ENCODE measurements at places on chromosomes 5 and 9. TPM values are rescaled to one million over a fixed set of nuclear protein-coding genes. Genes with fewer than 3 reads are reported as not detected.

- H3K27me3 ChIP-seq, result no peaks in the 10 kb centered on the region
- DNase-seq, result no peak
- no peaks in the 10 kb centered on the region for H3K36me3 ChIP-seq
- H3K4me1 ChIP-seq, result no peaks in the 10 kb centered on the region
- H3K4me3 ChIP-seq, result no peak overlapping the region
These were observed 36.0 kb downstream of the NR6A1 start for GRCh38 chr9:124735121-124735520.

DNA sequence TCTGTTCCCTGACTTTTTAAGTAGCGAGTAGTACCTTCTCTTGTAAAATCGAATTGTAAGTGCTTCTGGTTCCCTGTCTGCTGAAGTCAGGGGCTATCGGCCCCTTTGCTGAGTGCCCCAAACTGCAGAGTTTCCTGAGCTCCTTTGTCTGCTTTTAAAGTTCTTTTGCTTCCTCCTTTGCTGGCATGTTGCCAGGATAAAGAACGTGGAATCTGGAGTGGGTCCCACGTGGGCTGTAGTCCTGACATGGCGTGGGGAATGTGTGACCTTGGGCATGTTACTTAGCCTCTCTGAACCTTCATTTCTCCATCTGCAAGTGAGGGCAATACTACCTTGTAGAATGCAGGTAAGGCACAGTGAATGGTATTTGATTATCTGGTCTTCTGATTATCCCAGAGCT is 13.7 kb upstream of the ODF2 start:
- no peak for DNase-seq
- H3K4me3 ChIP-seq, result no peak overlapping the region

- DNase-seq, result no peak
- no peak overlapping the region for H3K27ac ChIP-seq
- H3K36me3 ChIP-seq, result no peaks in the 10 kb centered on the region
- H3K4me1 ChIP-seq, result peaks cover 11% of the 10 kb centered on the region
- no peak overlapping the region for H3K4me3 ChIP-seq
- H3K27me3 ChIP-seq, result peaks cover 19% of the 10 kb centered on the region
These were observed 11.7 kb downstream of the OR13J1 start for GRCh38 chr9:35858458-35858857.

- no peaks in the 10 kb centered on the region for H3K4me1 ChIP-seq
- no peak for DNase-seq
- no peaks in the 10 kb centered on the region for H3K27me3 ChIP-seq
- H3K4me3 ChIP-seq, result no peak overlapping the region
- peak overlapping the region; percentile 19 for H3K27ac ChIP-seq
- no peaks in the 10 kb centered on the region for H3K36me3 ChIP-seq
These were observed 272.0 kb downstream of the MAN2A1 start for GRCh38 chr5:109961751-109962150.

DNA sequence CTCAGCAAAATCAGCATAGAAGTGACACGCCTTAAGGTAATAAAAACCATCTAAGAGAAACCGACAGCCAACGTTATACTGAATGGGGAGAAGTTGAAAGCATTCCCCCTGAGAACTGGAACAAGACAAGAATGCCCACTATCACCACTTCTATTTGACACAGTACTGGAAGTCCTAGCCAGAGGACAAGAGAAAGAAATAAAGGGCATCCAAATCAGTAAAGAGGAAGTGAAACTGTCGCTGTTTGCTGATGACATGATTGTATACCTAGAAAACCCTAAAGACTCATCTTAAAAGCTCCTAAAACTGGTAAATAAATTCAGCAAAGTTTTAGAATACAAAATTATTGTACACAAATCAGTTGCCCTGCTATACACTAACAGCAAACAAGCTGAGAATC is 393.3 kb downstream of the KIF4B start:
- no peaks in the 10 kb centered on the region for H3K4me1 ChIP-seq
- no peak for DNase-seq
- H3K27me3 ChIP-seq, result no peaks in the 10 kb centered on the region
- H3K4me3 ChIP-seq, result no peak overlapping the region
- H3K27ac ChIP-seq, result no peak overlapping the region

- H3K4me1 ChIP-seq, result no peaks in the 10 kb centered on the region
- no peaks in the 10 kb centered on the region for H3K27me3 ChIP-seq
- H3K4me3 ChIP-seq, result no peak overlapping the region
- no peak for DNase-seq
- no peak overlapping the region for H3K27ac ChIP-seq
These were observed 8.9 kb downstream of the ZER1 start for GRCh38 chr9:128762671-128763449.

GRCh38 chr9:113620377-113621161 is 157.0 kb downstream of the RGS3 start:
- no peaks in the 10 kb centered on the region for H3K36me3 ChIP-seq
- peak overlapping the region; percentile 76 for H3K27ac ChIP-seq
- no peaks in the 10 kb centered on the region for H3K27me3 ChIP-seq
- peak; percentile 66 for DNase-seq

STK32A gene
- polyA plus RNA-seq, result 0.42 TPM

- H3K27ac ChIP-seq, result peak overlapping the region; percentile 4
- no peaks in the 10 kb centered on the region for H3K27me3 ChIP-seq
- H3K4me3 ChIP-seq, result no peak overlapping the region
These were observed 56.4 kb upstream of the BOD1 start for GRCh38 chr5:173672891-173673290.

- no peak overlapping the region for H3K27ac ChIP-seq
- no peak overlapping the region for H3K4me3 ChIP-seq
- H3K27me3 ChIP-seq, result no peaks in the 10 kb centered on the region
- DNase-seq, result no peak
- H3K4me1 ChIP-seq, result peaks cover 26% of the 10 kb centered on the region
- peaks cover 39% of the 10 kb centered on the region for H3K36me3 ChIP-seq
These were observed 159.6 kb downstream of the MAPKAP1 start for GRCh38 chr9:125547368-125547767.

MSMP gene
- polyA plus RNA-seq, result 1.6 TPM

ANKRD20A1 gene
- 0.15 TPM for polyA plus RNA-seq

DNA sequence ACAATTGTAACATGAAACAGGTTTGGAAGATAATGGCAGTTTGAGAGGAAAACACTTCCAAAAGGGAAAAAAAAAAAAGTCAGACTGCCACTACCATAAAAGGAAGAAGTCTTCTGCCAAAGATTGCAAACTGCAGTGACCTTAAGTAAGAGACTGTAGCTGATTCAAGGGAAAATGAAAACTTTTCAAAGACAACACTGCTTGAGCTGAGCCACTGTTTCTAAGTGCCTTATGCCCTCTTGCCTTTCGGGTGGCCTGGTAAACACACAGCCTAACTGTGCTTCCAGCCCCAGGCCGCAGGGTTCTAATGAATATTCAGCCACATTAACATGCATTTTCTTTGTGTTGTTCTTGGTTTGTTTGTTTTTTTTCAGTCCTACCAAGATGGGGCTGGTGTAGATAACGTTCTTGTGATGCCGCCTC is 354.6 kb downstream of the BNC2 start:
- H3K36me3 ChIP-seq, result no peaks in the 10 kb centered on the region
- no peak overlapping the region for H3K27ac ChIP-seq
- H3K4me1 ChIP-seq, result no peaks in the 10 kb centered on the region

DNA sequence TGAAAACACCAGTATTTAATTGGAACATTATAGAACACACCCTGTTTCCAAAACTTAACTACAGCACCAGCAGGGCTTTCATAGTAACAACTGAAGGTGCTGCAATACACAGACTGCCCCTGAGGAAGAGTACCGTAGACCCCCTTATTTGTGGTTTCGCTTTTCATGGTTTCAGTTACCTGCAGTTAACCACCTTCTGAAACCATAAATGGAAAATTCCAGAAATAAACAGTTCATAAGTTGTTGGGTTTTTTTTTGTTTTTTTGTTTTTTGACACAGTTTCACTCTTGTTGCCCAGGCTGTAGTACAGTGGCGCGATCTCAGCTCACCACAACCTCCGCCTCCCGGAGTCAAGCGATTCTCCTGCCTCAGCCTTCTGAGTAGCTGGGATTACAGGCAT is 9.5 kb upstream of the GLDC start:
- no peak overlapping the region for H3K27ac ChIP-seq
- no peak overlapping the region for H3K4me3 ChIP-seq
- no peaks in the 10 kb centered on the region for H3K36me3 ChIP-seq
- H3K27me3 ChIP-seq, result peaks cover 9% of the 10 kb centered on the region
- no peak for DNase-seq

GRCh38 chr5:74507370-74508005 is 133.0 kb downstream of the ENC1 start:
- no peak overlapping the region for H3K27ac ChIP-seq
- no peak for DNase-seq
- H3K4me1 ChIP-seq, result no peaks in the 10 kb centered on the region

CTXN3 gene
- polyA plus RNA-seq, result not detected

DNA sequence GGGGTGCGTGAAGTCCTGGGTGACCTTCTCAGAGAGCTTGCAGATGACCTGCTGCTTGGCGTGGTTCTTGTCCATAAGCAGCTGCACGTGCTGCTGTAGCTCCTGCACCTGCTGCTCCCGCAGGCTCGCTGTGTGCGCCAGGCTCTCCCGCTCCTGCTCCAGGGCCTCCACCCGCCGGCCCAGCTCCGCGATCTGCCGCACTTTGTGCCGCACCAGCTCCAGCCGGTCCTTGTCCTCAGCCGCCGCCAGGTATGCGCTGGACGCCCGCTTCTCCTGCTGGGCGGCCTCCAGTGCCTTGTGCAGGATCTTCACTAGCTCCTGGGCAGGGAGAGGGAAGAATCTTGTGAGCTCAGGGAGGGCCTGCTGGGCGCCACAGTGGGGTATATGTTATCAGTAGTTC is 28.5 kb upstream of the CORO2A start:
- H3K4me3 ChIP-seq, result no peak overlapping the region
- no peaks in the 10 kb centered on the region for H3K27me3 ChIP-seq
- H3K27ac ChIP-seq, result no peak overlapping the region

ARHGEF39 gene
- polyA plus RNA-seq, result 0.89 TPM

GRCh38 chr5:68161156-68161555 is 54.4 kb upstream of the PIK3R1 start:
- H3K36me3 ChIP-seq, result no peaks in the 10 kb centered on the region
- no peaks in the 10 kb centered on the region for H3K4me1 ChIP-seq
- no peak overlapping the region for H3K27ac ChIP-seq
- no peaks in the 10 kb centered on the region for H3K27me3 ChIP-seq
- DNase-seq, result no peak
- no peak overlapping the region for H3K4me3 ChIP-seq

GBA2 gene
- 37.9 TPM for polyA plus RNA-seq

ROR2 gene
- 0.65 TPM for polyA plus RNA-seq

SPAAR gene
- polyA plus RNA-seq, result 0.46 TPM

FOXD4L4 gene
- polyA plus RNA-seq, result 0.02 TPM

DNA sequence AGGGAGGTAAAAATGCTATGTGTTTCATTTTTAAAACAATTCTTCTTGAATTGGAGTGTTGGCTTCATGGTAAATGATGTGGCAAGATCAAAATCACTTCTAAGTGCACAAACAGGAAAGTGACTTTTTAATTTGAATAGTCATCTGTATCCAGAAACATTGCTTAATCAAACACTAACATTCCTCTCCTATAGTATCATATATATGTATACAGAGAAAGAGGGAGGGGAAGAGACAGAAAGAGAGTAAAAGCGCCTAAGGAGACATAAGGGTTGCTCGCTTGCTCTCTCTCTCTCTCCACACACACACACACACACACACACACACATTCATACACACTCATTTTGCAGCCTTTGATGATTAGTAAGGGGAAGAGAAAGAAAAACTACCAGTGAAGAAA is 95.4 kb upstream of the PRDM9 start:
- H3K27me3 ChIP-seq, result no peaks in the 10 kb centered on the region
- H3K27ac ChIP-seq, result no peak overlapping the region
- H3K36me3 ChIP-seq, result no peaks in the 10 kb centered on the region
- no peak overlapping the region for H3K4me3 ChIP-seq
- no peaks in the 10 kb centered on the region for H3K4me1 ChIP-seq

DNA sequence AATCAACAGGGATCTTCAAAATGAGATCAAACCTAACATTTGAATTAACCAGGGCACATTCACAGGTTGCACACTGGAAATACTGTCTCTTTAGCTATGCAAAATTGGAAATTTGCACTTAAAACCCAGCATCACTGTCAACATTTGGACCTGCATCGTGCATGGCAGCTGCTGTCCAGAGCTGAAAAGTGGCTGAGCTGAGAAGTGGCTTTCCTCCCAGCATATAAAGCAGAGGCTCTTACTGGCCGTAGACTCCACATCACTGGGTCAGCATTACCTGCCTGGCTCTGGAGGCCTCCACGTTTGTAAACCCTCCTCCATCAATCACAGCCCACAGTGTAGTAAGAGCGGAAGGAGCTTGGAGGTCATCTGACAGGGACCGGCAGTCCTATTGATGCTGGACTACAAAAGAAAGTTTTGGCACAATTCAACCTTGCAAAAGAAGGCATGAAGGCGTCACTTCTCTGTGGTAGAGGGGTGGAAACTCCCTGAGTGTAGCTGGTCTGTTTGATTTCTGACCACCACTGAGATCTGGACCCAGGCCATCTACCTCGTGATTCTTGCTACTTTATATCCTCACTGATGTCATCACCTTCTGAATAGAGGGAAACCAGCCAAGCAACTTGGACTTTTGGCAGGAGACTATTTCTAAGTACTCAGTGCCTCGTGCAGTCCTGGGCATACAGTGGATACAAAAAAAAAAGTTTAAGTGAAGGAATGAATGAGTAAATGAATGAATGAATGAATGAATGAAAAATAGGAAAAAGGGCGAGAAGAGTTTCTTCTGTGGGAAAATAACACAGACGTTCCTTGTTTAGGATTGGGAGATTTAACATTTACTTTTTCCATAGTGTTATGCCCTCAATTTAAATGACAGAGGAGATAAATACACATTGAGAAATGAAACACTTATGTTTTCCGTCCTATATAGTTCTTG is 14.8 kb downstream of the RASEF start:
- H3K27me3 ChIP-seq, result no peaks in the 10 kb centered on the region
- H3K4me1 ChIP-seq, result no peaks in the 10 kb centered on the region
- no peak overlapping the region for H3K4me3 ChIP-seq
- H3K36me3 ChIP-seq, result no peaks in the 10 kb centered on the region
- no peak overlapping the region for H3K27ac ChIP-seq

DNA sequence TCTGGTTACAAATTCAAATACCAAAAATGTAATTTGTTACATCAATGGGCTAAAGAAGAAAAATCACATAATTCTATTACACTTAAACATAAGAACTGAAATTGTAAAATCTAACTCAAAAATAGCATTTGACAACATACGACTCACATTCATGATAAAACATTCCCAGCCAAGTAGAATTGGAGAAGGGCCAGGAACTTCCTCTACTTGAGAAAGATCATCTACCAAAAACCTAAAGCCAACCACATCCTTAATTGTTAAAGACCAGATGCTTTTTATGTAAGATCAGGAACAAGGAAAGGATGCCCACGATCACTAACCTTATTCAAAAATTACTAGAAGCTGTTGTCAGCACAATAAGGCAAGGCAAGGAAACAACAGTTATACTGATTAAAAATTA is 1819.8 kb upstream of the C9orf72 start:
- no peaks in the 10 kb centered on the region for H3K36me3 ChIP-seq
- no peak overlapping the region for H3K4me3 ChIP-seq
- no peak overlapping the region for H3K27ac ChIP-seq
- no peak for DNase-seq
- no peaks in the 10 kb centered on the region for H3K27me3 ChIP-seq

DNA sequence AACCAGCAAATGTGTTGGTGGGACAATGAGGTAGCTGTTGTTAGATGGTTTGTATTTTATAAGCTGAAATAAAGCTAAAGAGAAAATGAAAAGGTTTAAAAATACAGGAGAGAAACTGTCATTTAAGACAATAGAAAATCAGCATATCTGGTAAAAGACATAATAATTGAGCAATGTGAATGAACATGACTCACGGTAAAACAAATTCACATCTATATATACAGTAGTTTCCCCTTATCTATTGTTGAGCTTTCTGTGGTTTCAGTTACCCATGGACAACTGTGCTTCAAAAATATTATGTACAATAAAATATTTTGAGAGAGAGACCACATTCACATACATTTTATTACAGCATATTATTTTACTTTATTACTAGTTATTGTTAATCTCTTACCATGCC is 1649.8 kb downstream of the EFNA5 start:
- no peak overlapping the region for H3K27ac ChIP-seq
- no peaks in the 10 kb centered on the region for H3K4me1 ChIP-seq
- H3K27me3 ChIP-seq, result no peaks in the 10 kb centered on the region
- H3K36me3 ChIP-seq, result no peaks in the 10 kb centered on the region
- no peak for DNase-seq
